ENCODE measurements at places on chromosomes 3 and 15.
A peak's percentile ranks its signal among the peaks of the same experiment; 100 is the strongest.

- DNase-seq = peak; percentile 70
Measured at GRCh38 chr3:129278966-129279906, 566 bp downstream of the HMCES start.

DNA sequence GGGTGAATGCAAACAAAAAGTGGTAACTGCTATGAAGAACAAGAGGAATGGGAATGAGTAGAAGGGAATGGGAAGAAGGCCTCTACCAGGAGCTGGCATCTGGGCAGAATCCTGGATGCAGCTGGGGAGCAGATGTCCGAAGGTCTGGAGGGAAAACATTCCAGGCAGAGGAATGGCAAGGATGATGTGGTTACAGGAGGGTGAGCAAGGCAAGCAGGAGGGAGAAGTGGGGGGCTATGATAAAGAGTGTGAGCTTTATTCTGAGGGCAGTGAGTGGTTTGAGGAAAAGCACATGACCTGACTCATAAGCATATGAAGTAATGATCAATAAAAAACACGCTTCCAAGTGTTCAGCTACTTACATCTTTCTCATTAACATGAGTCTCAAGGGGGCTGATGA, 17.1 kb downstream of the SKIC8 start:
- DNase-seq = no peak

DNA sequence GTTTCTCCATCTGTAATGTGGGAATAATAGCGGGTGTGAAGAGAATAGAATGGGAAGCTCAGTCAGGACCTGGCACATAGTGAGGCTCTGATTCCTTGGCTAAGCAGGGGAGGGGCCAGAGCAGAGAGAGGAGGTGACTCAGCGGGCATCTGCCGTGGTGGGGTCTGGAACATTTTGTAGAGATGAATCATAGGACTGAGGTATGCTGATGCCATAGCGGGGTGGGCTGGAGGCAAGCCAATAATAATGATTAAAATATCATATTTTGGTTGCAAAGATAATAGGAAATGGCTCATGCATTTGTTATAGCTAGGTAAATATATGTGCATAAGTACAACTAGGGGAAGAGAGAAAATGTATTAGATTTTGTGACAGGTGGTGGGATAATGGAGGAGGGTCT, 11.2 kb downstream of the TGM4 start:
- no peak for DNase-seq

- DNase-seq = no peak
Measured at GRCh38 chr3:192750201-192750600, 22.9 kb upstream of the FGF12 start.

GRCh38 chr3:77053795-77054194, 13.9 kb downstream of the ROBO2 start:
- DNase-seq = no peak

GRCh38 chr15:40300367-40300766, 7.4 kb downstream of the PLCB2 start:
- no peak for DNase-seq

- DNase-seq = no peak
Measured at GRCh38 chr3:123637131-123637530, 52.3 kb upstream of the HACD2 start.

DNA sequence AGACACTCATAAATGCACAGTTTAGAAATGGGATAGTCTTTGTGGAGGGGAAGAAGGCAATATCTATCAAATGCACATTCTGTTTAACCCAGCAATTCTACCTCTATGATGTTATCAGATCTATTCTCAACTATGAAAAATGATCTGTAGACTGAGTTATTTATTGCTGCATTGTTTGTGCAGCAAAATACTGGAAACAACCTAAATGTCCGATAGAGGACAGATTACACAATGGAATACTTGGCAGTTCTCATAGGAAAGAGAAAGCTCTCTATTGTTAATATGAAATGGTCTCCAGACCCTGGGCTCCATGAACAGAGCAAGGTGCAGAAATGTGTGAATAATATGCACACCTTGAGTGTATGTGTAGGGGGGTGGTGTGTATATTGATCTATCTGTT, 49.0 kb upstream of the SELENOK start:
- no peak for DNase-seq

DNA sequence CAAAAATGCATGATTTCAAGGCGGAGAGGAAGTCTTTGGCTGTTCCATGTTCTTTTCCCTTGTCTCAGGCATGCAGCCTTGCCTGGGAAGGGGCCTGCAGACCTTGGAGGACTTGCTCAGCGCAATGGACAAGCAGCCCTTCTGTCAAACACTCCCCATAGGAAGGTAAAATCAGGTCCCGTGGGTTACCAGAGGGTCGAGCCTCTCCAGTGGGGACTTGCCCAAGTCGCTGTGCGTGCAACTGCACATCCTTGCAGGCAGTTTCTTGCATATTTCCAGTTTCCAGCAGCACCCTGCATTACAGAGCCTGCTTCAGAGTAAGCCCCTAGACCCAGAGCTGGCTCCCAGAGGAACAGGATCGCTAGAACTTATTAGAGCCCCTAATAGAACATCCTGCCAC, 75.5 kb upstream of the KLF13 start:
- no peak for DNase-seq

DNA sequence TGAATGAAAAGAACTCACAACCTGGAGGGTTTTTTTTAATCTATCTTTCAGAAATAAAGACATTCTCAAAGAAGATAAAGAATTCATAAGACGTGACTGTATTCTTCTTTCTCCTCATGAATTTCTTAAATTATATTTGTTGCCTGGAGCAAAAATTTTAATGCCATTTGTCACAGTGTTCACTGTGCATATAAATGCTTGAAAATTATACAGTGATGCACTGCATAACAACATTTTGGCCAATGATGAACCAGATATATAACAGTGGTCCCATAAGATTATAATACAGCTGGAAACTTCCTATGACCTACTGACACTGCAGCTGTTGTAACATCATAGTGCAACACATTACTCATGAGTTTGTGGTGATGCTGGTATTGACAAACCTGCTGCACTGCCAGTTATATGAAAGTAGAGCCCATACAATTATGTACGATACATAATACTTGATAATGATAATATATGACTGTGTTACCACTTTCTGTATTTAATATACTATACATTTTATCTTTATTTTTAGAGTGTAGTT, 67.3 kb downstream of the P2RY1 start:
- no peak for DNase-seq

GRCh38 chr3:129936757-129937156, 37.8 kb upstream of the TRH start:
- no peak for DNase-seq

- DNase-seq = no peak
Measured at GRCh38 chr3:141103067-141103466, 51.9 kb downstream of the SPSB4 start.

- DNase-seq = no peak
Measured at GRCh38 chr15:44033894-44034293, 161.2 kb downstream of the FRMD5 start.

DNA sequence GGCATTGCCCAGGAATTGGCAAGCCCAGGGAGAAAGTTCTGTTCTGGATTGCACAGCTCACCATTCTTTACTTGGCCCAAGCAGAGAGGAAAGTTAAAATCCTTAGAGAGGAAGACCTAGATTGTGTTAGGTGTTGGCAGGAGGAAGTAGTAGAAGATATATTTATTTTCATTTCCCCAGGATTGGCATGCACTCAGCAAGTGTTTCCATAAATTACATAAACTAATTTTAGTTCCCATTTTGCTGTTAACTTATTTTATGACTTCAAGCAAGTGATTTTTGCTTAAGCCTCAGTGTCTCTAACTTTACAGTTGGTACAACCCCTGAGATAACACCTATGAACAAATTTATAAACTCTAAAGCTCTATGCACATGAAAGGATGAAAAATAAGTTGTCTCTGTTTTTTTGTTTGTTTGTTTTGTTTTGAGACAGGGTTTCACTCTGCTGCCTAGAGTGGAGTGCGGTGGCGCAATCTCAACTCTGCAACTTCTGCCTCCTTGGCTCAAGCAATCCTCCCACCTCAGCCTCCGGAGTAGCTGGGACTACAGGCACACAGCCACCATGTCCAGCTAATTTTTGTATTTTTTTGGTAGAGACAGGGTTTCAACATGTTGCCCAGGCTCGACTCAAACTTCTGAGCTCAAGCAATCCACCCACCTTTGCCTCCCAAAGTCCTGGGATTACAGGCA, 31.2 kb upstream of the TOP2B start:
- DNase-seq = no peak

GRCh38 chr3:73094951-73095350, 33.5 kb downstream of the EBLN2 start:
- peak; percentile 63 for DNase-seq

DNA sequence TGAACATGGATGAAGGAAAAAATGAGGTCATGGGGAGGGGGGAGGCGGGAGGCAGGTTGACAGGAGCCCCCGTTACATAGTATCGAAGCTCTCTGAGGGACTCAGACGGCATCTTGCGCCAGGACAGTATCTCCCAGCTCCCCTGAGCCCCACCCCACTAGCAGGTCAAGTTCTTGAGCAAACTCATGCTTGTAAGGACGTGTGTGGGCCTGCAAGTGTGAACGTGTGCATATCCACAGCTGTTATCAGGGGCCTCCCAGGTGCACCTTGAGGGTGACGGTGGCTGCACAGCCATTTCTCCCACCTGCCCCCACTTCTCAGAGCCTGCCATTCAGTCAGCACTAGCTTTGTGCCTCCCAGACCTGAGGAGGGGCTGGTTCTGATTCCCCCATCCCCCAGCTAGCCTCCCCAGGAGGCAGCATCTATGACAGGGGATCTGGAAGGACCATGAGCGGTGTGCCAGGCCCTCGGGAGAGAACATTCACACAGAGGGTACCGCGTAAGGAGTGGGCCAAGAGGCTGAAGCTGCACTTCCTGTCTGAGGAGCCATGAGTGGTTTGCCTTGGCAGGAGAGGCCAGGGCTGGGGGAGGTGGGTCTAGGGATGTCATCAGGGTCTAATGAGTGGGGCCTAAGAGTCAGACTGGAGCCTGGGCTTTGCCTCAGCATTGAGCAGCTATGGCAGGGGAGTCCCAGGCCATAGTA, 2.9 kb downstream of the SEMA3F start:
- no peak for DNase-seq

GRCh38 chr15:73950479-73950830, 24.2 kb downstream of the LOXL1 start:
- no peak for DNase-seq

DNA sequence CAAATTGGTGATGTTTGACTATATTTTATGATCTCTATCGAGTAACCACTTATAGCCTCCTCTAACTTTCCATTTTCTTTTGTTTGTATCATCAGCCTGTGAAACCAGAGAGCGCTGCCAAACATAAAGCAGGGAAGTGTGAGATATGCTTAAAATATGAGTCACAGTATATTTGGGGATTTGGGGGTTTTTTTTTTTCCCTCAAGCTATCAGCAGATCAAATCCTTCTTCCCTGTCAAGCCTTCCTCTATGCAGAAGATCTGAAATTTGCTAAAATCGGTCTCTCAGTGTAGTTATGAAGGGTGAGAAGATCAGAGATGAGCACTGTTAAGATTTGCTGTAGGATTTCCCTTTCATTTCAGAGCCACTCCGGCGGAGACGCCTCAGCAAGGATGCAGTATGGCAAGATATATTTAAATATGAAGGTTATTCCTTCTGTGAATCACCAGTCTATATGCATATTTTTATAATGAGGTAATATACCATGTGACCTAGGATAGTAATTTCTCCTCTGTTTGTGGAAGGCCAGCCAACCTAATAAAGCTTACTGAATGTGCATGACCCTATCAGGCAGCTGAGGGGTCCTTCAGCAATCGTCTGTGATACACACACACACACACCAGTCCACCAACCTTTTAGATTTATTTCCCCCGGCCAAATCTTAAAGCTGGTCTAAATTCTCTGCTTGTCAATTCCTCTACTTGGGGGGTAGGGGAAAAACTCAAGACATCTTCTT, 474.1 kb downstream of the FOXP1 start:
- no peak for DNase-seq

GRCh38 chr3:4711680-4711992, 218.5 kb downstream of the ITPR1 start:
- no peak for DNase-seq

DNA sequence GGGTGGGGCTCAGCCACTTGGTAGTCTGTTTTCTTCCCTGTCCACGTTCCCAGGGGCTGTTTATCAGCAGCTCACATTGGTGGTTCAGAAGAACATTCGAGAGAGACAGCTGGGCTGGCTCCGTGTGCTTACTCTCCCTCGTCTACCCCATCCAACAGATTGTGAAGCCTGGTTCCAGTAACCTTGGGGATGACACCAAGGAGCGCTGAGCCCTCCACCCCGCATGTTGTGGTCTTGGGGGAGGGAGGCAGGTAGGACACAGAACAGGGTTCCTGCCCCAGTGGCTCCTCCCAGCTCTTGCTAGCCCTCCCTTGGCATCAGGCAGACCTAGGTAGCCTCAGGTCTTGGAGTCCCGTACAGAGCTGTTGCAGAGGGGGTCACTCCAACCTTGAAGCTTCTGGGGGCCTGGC, 33.1 kb downstream of the KLF13 start:
- no peak for DNase-seq

GRCh38 chr3:42085641-42086376, 5.3 kb upstream of the TRAK1 start:
- DNase-seq = no peak

DNA sequence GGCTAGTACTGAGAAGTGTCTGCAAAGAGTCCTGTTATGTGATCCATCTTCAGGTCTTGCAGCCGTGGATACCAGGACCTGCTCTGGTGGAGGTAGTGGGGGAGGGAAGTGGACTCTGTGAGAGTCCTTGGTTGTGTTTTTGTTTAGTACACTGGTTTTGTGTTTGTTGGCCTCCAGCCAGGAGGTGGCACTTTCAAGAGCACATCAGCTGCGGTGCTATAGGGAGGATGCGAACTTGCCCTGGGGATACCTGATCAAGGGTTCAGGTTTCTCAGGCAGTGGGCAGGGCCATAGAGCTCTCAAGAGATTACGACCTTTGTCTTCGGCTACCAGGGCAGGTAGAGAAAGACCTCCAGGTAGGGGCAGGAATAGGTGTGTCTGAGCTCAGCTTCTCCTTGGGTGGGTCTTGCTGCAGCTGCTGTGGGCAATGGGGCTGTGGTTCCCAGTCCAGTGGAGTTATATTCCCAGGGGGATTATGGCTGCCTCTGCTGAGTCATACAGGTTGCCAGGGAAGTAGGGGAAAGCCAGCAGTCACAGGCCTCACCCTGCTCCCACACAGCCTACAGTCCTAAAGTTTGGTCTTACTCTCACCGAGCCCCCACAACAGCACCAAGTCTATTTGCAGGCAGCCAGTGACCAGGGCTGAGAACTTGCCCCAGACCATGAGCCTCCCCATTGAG, 132.8 kb upstream of the NPHP3 start:
- no peak for DNase-seq

DNA sequence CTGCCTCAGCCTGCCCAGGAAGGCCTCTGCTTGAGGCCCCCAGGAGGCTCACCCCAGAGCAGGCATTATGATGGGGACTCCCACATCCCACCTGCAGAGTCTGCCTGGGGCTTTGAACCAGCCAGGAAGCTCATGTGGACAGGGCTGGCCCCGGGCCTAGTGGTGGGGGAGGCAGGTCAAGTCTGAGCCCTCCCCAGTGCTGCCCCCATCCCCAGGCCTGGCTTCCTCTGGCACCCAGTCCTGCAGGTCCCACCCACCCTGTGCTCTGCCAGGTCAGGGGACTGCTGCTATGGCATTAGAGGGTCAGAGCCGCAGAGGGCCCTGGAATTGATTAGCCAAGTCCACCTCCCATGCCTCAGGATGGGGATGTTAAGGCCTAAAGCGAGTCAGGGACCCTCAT, 17.6 kb upstream of the VPS33B start:
- no peak for DNase-seq
